Forelimb muscle (tissue), 1 donor: ENCODE measurements at places on chromosomes 12 and 14. TPM values are rescaled to one million over a fixed set of nuclear protein-coding genes. Genes with fewer than 3 reads are reported as not detected.

KCNMB4 gene
- 12.7 TPM for polyA plus RNA-seq

KRT80 gene
- 7.0 TPM for polyA plus RNA-seq

DAZAP2 gene
- 68.3 TPM for polyA plus RNA-seq

LPAR5 gene
- 1.1 TPM for polyA plus RNA-seq

RFX4 gene
- 0.15 TPM for polyA plus RNA-seq

DNA sequence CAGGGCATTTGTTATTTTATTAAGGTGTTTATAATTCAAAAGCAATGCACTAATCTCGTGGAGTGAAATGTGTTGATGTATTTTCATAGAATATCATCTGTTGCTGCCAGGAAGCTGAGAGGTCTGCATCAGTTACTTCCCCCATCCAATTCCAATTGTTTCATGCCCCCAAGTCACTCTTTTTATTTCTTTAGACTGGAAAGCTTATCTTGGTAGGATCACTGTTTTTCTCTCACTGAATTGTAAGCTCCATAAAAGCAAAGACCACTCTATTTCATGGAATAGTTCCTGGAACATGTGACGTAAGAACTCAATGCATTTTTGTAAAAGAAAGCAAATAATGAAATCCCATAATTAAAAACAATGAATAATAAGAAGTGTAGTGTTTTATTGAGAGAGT, 420.2 kb downstream of the TRHDE start:
- DNase-seq, result no peak

DNA sequence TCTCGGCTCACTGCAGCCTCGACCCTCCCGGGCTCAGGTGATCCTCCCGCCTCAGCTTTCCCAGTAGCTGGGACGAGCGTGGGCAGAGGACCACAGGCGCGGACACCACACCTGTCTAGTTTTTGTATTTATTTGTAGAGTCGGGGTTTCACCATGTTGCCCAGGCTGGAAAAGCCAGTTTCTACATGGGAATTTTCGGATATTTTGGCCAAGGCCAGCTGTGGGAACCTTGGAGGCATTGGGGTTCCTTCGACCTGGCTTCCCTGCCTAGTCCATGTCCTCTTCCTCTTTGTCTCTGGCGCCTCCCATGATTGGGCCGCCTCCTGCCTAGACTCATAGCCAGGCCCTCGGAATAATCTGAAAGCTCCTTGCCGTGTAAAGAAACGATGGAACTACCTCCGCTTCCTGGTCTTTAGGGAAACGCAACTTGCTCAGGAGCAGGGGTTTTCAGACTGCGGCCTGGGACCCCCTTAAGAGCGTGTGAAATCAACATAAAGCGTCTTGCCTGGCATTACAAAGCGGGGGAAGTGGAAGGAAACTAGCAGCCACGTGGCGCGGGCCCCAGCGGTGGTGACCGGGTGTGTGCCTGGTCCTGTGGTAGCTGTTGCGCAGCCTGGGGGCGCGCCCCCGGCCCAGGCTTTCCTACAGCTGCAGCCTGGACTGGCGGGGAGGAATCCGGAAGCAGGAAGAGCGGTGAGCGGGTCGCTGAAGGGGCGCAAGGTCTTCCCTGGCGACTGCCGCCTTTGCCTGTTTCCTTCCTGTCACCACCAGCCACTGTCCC, 1.4 kb upstream of the HSP90AA1 start:
- no peak for DNase-seq

DNA sequence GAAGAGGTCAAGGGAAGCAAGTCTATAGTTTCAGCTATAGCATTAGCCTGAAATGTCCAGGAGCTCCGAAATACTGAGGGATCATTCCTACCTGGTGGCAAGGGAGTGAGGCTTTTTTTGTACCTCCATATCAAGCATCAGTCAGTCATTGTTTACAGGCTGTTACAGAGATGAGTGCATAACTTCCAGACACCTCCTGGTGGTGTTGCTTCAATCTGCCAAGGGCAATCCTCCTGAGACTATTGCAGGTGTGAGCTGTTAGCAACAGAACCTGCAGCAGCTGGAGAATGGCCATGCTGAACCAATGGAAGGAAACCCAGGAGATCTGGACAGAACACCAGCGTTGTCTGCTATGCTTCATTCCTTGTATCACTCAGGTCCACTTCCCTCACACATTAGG, 80.0 kb upstream of the SLC8A3 start:
- DNase-seq, result no peak

- DNase-seq, result no peak
These were observed 2.1 kb upstream of the TUBA1A start for GRCh38 chr12:49190974-49191373.

GRCh38 chr12:53062011-53062961, 12.4 kb downstream of the TNS2 start:
- no peak for DNase-seq

DNA sequence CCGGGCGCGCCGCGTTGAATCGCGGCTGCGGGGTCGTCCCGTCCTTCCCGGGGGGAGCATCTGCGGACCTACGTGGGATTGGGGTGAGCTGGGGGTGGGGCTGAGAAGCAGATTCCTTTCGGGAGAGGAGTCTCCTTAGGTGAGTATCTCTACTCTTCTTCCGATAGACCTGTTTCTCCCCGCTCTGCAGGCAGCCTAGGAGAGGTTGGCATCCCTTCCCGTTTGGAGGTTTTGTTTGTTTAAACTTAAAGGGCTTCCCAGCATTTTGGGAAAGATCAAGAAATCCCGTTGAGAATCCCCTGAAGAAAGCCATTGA, 411 bp downstream of the TTLL5 start:
- DNase-seq, result no peak

DNA sequence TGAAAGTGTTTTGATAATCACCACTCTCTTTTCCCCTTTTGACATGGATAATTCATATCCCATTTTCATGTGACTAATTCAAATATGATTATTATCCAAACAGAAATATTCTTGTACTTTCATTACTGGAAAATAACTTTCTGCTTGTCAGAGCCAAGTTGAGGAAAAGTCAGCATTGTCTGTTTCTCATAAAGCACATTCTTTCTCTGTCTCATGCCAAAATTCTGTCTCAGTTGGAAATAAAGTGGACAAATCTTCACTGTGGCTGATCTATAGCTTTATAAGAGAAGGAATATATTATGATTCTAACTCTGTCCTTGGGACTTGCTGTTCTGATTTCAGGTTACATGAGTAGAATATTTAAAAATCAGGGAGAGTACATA, 22.7 kb upstream of the PRICKLE1 start:
- peak; percentile 81 for DNase-seq

- no peak for DNase-seq
These were observed 429.9 kb downstream of the DAD1 start for GRCh38 chr14:22159099-22159498.

GRCh38 chr12:101407049-101407435, 530 bp downstream of the ARL1 start:
- DNase-seq, result no peak

- DNase-seq, result no peak
These were observed 95.0 kb upstream of the CCND2 start for GRCh38 chr12:4178424-4179170.
